ENCODE measurements at places on chromosomes 3 and 15.
A peak's percentile ranks its signal among the peaks of the same experiment; 100 is the strongest.

GRCh38 chr3:36837089-36837488 lies 72.7 kb upstream of the DCLK3 start:
- no peak for DNase-seq

DNA sequence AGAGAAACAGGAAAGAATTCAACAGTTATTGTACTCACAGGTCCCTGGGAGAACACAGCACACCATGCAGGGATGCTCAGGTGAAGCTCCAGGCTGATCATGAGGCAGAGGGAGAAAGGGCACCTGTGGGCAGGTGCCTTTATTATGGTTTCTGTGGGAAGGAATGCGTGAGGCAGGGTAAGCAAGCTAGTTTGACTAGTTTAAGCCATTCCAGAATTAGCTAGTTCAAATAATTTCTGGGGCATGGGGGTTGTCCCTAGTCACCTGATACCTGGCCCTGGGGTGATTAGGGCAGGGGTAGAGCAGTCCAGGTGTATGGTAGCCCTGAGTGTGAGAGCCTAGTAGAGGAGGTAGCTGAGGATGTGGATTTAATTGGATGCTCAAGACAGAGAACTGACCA lies 47.9 kb upstream of the DCLK3 start:
- DNase-seq: no peak

- DNase-seq: peak; percentile 21
Measured at GRCh38 chr15:47332481-47332880, 384.8 kb upstream of the SEMA6D start.

DNA sequence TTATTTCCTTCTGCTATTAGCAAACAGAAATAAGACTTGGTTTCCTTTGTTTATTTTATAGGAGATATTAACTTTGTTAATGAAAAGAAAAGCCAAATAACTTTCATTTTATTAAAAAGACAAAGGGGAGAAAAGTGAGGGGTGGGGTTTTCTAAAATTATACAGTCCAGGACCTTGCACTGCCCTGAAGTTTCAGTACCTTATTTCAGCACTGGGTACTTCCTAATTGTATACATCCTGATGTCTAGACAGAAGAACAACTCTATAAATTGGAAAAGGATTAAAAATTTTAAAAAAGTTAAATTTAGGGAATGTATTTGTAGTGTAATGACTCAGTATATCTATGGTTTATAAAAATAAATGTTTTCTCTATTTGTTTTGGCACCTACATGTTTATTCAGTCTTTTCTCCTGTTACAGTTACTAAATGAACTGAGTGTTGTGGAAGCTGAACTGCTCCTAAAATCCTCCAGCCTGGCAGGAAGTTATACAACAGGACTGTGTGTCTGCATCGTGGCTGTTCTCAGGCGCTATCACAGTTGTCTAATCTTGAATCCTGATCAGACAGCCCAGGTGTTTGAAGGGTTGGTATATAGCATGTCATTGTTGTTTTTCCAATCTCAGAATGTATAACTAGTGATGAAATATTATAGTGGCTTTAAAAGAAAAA lies 27.6 kb upstream of the P2RY13 start:
- peak; percentile 51 for DNase-seq

DNA sequence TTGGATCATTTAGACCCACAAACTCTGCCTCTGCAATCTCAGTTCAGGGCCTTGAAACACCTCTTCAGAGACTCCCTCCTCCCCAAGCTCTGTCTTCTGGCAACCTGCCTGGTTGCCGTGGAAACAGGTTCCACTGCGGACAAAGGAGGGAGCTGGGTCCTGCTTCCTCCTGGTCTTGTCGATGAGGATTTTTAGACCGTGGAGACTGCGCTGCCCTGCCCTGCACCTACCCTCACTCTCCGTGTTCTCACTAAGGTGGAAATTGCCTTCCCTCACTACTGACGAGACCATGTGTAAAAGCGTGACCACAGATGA lies at the start of gene RTP1:
Gene RTP1 (plus strand): TSS at position 152 of the 315 bp plus-strand sequence. CDS start 30 bp downstream, at position 182.
- no peak for DNase-seq

DNA sequence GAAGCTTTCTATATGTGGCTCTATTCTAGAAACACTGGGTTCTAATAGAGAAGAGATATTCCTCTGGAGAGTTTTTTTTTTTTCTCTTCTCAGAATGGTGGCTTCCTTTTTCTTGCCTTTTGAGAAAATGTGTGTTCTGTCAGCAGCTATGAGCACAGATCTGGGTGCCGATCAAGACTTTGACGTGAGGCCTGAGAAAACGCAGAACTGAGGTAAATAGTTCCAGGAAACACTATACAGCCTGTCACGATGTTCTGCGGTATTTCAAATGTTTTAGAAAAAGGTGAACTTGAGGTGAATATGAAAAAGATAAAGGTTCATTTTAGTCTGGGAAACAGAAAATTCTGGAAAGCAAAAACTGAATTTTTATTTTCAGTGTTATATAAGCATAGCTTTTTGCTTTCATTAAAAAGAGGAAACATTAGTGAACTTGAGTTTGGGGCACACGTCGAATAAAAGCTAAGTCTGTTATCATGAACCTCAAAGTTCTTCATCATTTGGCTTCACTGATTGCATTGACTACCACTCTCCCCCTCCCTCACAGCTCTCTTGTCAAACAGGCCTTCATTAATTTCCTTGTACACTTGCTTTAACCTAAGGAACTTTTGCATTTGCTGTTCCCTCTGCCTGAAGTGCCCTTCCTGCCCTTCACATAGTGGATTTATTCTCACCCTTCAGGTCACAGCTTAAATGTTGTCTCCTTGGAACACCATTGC lies 265.1 kb downstream of the NFKBIZ start:
- no peak for DNase-seq

Measured in fibroblast of skin of scalp (primary cell).